ENCODE measurements at places on chromosomes 5 and 9.

- DNase-seq, result no peak
- H3K27me3 ChIP-seq, result no peaks in the 10 kb centered on the region
- H3K27ac ChIP-seq, result no peak overlapping the region
- no peaks in the 10 kb centered on the region for H3K36me3 ChIP-seq
- H3K4me1 ChIP-seq, result peaks cover 3% of the 10 kb centered on the region
Measured at GRCh38 chr5:14879393-14879792, 7.8 kb upstream of the ANKH start.

GRCh38 chr5:128470663-128471062 is 67.4 kb downstream of the FBN2 start:
- no peak for DNase-seq
- H3K27me3 ChIP-seq, result no peaks in the 10 kb centered on the region
- peaks cover 3% of the 10 kb centered on the region for H3K36me3 ChIP-seq
- H3K4me1 ChIP-seq, result peaks cover 5% of the 10 kb centered on the region
- no peak overlapping the region for H3K4me3 ChIP-seq

GRCh38 chr9:89414670-89415324 is 83.1 kb downstream of the SEMA4D start:
- H3K27ac ChIP-seq, result no peak overlapping the region
- DNase-seq, result no peak
- peaks cover 83% of the 10 kb centered on the region for H3K27me3 ChIP-seq
- peaks cover 37% of the 10 kb centered on the region for H3K4me1 ChIP-seq
- no peak overlapping the region for H3K4me3 ChIP-seq
- no peaks in the 10 kb centered on the region for H3K36me3 ChIP-seq

GRCh38 chr9:93598647-93599241 is 22.4 kb downstream of the PHF2 start:
- DNase-seq, result no peak
- H3K36me3 ChIP-seq, result peaks cover 8% of the 10 kb centered on the region
- H3K4me3 ChIP-seq, result no peak overlapping the region
- peaks cover 18% of the 10 kb centered on the region for H3K4me1 ChIP-seq
- H3K27ac ChIP-seq, result no peak overlapping the region

DNA sequence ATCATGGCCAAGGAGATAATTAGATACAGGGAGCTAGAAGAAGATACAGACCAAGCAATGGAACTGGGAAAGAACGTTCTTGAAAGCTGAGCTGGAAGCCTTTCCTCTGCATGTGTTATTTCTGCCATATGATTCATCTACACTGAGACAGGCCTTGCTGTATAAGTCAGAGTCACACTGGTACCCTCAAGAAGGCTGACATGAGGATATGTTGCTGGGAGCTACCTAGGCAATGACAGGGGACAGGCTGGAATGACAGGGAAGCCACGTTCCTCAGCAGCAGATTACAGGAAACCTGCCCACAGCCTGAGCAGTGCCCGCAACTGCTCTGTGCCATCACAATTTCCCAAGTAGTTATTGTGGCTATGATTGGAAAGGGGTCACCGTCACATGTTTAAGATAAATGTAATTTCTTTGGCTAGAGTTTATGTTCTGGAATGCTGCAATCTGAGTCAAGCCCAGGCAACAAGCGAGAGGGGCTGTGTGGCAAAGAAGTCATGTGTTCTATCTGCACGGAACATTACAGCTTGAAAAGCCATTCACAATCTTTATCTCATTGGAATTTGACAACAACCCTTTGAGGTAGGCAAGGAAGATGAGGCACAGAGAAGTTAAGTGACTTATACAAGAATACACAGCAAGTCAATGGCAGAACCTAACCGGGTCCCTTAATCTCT is 108.2 kb downstream of the TTLL11 start:
- H3K27me3 ChIP-seq, result no peaks in the 10 kb centered on the region
- no peak for DNase-seq
- H3K27ac ChIP-seq, result no peak overlapping the region
- no peaks in the 10 kb centered on the region for H3K4me1 ChIP-seq
- no peak overlapping the region for H3K4me3 ChIP-seq

- no peak for DNase-seq
- H3K4me1 ChIP-seq, result no peaks in the 10 kb centered on the region
- H3K36me3 ChIP-seq, result no peaks in the 10 kb centered on the region
- peaks cover 4% of the 10 kb centered on the region for H3K27me3 ChIP-seq
Measured at GRCh38 chr9:98888801-98889421, 54.8 kb upstream of the COL15A1 start.

DNA sequence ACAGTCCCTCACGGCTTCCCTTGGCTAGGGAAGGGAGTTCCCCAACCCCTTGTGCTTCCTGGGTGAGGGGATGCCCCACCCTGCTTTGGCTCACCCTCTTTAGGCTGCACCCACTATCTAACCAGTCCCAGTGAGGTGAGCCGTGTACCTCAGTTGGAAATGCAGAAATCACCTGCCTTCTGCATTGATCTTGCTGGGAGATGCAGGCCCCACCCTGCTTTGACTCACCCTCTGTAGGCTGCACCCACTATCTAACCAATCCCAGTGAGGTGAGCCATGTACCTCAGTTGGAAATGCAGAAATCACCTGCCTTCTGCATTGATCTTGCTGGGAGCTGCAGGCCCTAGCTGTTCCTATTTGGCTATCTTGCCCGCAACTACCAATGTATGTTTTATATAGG is 44.7 kb downstream of the CCL28 start:
- H3K36me3 ChIP-seq, result no peaks in the 10 kb centered on the region
- H3K4me1 ChIP-seq, result no peaks in the 10 kb centered on the region
- no peak overlapping the region for H3K4me3 ChIP-seq
- no peak for DNase-seq

- H3K27ac ChIP-seq, result no peak overlapping the region
- H3K27me3 ChIP-seq, result no peaks in the 10 kb centered on the region
- H3K36me3 ChIP-seq, result no peaks in the 10 kb centered on the region
- H3K4me3 ChIP-seq, result no peak overlapping the region
- no peaks in the 10 kb centered on the region for H3K4me1 ChIP-seq
Measured at GRCh38 chr5:97111004-97111403, 31.4 kb downstream of the LIX1 start.

- no peak overlapping the region for H3K4me3 ChIP-seq
- no peaks in the 10 kb centered on the region for H3K36me3 ChIP-seq
- H3K27me3 ChIP-seq, result no peaks in the 10 kb centered on the region
Measured at GRCh38 chr9:18371621-18372020, 102.3 kb upstream of the ADAMTSL1 start.
